ENCODE measurements at places on chromosomes 2 and 18.

- DNase-seq: no peak
These were observed 1.0 kb downstream of the DARS1 start for GRCh38 chr2:135984199-135985017.

GRCh38 chr2:198483051-198483450 is 678.7 kb downstream of the PLCL1 start:
- DNase-seq: no peak

GRCh38 chr18:50277942-50278341 is 3.4 kb downstream of the MBD1 start:
- DNase-seq: no peak

- DNase-seq: no peak
These were observed 18.5 kb downstream of the ZBTB7C start for GRCh38 chr18:48390641-48391040.

- no peak for DNase-seq
These were observed 154.3 kb upstream of the KCNH7 start for GRCh38 chr2:162992828-162993227.

- no peak for DNase-seq
These were observed 426.7 kb upstream of the SMIM21 start for GRCh38 chr18:75854174-75854573.

GRCh38 chr2:172775319-172775718 is 39.7 kb downstream of the RAPGEF4 start:
- DNase-seq: no peak

- DNase-seq: no peak
These were observed 119.1 kb upstream of the NCK2 start for GRCh38 chr2:105625632-105626031.

- DNase-seq: no peak
These were observed 91.6 kb downstream of the INO80D start for GRCh38 chr2:205994344-205994743.

- peak; percentile 80 for DNase-seq
These were observed 83.0 kb downstream of the LPIN1 start for GRCh38 chr2:11829324-11829946.

- no peak for DNase-seq
These were observed 294.8 kb upstream of the MGAT5 start for GRCh38 chr2:133959066-133959465.

Data from germinal center (tissue), 1 donor.